Dorsolateral prefrontal cortex (tissue), 122 donors: ENCODE measurements at places on chromosomes 16 and 17.

- peak; percentile 26 for DNase-seq
These were observed at the start of gene FZD2 for GRCh38 chr17:44556832-44557606. Gene FZD2 (plus strand): TSS chr17:44557484. CDS start chr17:44557689, 205 bp downstream.

DNA sequence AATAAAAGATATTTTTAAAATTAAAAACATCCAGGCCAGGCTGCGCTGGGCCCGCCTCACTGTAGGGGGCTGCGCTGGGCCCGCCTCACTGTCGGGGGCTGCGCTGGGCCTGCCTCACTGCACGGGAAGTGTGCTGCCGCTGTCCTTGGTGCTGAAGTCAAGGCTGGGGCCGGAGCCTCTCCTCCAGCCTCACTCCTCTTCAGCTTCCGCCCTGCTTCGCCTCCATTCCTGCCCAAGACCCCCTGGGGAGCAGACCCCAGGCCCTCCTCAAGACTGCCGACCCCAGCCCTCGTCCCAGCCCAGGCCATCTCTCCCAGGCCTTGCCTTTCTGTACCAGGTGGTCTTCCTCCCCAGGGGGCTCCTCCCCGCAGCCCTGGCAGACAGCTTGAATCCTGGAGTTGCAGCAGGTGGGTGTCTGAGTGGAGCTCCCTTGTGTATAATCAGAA, 26.2 kb downstream of the ENDOV start:
- no peak for DNase-seq

- DNase-seq, result no peak
These were observed 31.9 kb downstream of the USP22 start for GRCh38 chr17:21010705-21011596.

DNA sequence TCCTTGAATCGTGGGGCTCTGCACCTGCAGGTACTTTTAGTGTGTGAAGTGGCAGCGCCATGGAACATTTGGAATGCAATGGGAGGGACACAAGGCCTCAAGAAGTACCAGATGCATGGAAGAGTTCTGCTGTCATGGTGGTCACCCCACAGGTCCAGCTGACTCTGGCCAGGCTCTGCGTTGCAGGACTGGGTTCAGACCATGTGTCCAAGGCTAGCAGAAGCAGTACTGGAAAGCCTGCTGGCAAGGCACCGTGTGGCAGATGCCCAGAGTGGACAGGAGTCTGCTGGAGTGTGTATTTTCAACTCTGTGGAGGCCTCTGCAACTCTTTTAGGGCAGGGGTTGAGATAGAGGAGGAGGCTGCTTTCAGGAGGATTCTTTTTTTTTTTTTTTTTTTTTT, 2.1 kb downstream of the PIPOX start:
- DNase-seq, result no peak

DNA sequence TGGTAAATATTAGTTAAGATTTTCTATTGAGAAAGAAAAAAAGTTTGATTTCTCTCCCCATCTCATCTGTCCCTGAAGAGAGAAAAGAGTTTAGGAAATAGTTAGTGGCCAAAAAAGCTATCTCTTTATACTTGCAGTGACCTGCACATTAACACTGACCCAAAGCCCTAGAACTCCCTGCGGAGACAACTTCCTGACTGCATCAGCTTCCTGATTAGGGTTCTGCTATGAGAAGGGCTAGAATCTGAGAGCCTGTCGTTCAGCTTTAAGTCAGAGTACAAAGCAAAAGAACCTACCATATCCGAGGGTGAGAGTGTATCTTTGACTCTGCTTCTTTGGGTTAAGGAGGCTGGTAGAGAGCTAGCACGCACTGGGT, 24.7 kb downstream of the LIMD2 start:
- no peak for DNase-seq

DNA sequence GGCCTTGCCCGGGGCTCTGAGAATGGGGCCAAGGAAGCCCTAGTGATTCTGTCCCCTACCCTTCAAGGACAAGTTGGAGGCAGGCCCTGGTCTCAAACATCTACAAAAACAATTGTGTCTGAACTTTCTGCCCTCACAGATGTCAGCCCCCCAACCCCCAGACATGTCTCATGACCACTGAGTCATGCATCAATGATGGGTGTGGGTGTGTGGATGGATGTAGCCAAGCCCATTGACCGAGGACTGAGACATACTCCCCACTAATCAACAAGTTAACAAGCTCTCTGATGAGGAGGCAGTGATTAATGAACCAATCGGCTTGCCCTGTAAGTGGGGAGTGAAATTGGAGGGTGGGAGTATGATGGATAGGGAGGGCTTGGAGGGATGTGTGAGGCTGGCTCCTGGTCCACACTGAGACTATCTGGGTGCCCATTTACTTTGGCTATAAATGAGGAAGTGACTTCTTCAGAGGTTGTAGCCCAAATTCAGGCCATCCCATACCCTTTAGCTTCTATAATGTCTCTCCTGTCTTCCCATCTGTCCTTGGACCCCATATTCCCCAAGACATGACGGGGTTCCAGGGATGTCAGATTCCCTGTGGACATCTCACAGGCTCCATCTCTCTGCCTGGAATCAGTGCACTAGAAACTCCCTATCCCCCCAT, 97.1 kb upstream of the TMEM97 start:
- no peak for DNase-seq

DNA sequence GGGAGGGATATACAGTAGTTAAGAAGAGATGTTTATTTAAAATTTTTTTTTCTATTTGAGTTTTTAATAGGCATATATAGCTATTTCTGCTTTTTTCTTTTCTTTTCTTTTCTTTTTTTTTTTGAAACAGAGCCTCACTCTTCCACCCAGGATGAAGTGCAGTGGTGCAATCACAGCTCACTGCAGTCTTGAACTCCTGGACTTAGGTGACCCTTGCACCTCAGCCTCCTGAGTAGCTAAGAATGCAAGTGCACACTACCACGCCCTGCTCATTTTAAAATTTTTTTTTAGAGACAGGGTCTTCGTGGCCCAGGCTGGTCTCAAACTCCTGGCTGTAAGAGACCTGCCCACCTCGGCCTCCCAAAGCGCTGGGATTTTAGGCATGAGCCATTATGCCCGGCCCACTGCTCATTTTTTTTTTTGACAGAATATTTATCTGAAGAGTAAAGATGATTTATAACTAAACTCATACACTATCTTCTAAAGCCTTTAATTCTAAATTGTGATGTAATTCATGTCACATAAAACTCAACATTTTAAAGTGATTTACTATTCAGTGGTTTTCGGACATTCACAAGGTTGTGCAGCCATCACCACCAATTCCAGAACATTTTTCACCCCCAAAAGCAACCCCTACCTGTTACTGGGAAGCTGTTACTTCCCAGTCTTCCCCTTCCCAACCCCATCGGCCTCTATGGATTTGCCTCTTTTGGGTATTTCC, 106.0 kb downstream of the VPS53 start:
- DNase-seq, result no peak

DNA sequence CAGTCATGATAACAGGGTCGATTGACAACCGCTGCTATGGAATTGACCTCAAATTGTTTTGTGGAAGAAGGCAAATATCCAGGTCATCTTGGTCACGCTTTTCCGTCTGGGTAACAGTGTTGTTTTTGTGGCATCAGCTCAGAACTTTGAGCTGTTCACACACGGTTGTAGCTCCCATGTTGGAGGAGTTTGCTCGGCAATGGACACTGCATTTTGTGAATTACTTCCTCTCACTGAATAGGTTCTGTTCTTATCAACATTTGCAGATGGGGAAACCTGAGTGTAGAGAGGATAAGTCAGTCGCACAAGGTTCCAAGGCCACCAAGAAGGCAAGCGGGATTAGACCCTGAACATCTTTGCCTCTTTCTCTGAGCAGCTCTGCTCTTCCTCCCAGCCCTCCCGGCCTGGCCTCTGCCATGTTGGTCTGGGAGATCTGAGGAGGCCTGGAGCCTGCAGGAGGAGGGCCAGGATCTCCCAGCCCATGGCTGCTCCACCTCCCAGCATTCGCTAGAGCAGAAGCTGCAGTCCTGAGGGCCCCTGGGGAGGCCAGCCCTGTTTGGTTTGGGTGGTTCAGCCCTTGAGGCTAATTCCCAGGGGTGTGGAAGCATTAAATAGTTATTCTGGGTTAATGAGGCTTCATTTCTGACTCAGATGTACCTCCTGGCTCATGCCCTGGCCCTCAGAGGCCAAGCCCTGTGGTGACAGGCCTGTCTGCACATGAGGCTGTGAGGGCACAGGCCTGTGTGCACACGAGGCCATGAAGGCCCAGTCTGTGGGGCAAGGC, 154.1 kb upstream of the PLCG2 start:
- no peak for DNase-seq

DNA sequence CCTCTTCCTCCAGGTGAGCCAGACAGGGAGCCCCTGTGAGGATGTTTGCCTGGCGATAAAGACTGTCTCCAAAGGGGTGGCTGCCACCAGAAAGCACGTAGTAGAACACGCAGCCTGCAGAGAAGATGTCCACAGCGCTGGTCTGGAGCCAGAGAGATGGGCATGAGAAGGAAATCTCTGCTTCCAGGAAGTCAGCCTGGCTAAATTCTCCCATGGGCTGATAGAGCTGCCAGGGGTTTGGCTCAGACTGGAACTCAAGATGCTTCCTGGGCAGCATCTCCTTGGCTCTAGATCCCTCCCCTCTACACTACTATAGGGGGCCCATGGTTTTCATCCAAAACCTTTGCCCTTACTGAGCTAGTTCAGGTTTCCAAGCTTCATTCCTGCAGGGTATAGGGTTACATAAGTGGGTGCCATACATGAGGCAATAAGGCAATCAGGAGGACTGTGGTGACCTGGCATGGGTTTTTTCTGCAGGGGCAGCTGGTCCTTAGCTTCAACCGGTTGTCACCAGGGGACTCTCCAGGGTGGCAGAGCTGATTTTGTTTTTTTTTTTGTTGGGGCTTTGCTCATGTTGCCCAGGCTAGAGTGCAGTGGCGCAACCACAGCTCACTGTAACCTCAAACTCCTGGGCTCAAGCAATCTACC, 13.6 kb downstream of the PLK1 start:
- DNase-seq, result no peak

DNA sequence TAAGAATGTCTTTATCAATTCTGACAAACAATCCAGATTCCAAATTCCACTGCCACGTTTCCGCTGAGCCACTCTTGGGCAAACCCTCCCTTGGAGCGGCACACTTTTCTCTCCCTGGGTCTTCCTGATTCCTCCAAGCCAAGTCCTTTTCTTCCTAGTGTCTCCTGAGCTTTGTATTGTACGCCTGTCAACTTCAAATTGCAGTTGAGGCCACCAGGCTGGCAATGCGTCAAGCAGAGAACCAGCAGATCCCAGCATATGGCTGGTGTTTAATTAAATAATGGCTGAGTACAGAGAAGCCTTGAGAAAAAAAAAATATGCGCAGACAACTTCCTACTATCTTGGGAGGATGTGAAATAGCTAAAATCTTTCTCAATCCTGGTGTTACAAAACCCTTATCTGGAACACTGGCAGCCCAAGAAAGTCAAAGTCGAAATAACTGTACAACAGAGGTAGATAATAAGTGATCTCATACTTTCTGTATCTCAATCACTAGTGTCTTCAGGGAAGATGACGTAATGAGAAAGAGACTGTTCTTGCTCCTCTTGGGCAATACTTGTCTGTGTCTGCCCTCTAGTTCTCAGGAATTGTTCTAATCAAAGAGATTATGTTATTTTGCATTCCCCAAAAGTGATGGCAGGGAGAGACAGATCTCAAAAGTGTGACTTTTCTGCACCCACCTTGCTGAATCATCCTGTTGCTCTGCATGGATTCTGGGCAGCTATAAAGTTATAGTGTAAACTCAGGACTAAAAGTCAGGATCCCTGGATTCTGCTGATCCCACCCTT, 15.0 kb downstream of the SMIM36 start:
- no peak for DNase-seq

GRCh38 chr16:11157143-11157542, 98.9 kb downstream of the SOCS1 start:
- no peak for DNase-seq

DNA sequence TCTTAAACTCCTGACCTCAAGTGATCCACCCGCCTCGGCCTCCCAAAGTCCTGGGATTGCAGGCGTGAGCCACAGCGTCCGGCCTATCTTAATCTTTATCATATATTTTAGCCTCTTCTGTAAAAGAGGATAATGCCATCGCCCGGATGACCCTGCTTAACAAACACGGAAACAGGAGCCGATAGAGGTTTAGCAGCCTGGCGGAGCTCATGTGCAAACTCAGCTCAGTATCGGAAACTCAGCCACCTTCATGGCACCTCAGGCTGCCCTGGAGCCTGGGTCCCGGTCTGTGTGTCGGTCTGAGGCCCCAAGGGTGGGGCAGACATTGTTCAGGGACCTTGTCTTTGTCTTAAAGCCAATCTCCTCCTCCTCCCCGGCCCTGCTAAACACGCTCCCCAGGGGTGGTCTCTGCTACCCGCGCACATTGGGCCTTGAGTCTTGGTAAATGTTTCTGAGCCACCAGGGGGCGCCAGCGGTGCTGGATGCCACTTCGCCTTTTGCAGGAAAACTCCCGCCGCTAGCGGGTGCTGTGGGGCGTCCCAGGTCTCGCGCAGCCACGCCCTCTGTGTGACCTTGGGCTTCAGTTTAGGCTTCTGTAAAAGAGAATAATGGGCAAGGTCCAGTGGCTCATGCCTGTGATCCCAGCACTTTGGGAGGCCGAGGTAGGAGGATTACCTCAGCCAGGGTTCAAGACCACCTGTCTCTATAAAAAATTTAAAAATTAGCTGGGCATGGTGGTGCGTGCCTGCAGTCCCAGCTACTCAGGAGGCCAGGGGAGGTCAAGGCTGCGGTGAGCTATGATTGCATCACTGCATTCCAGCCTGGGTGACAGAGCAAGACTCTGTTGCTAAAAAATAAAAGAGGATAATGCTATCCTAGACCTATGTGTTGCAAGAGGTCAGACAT, 2.7 kb downstream of the CETP start:
- peak; percentile 72 for DNase-seq

- DNase-seq, result no peak
These were observed 635 bp upstream of the FA2H start for GRCh38 chr16:74775255-74775654.

DNA sequence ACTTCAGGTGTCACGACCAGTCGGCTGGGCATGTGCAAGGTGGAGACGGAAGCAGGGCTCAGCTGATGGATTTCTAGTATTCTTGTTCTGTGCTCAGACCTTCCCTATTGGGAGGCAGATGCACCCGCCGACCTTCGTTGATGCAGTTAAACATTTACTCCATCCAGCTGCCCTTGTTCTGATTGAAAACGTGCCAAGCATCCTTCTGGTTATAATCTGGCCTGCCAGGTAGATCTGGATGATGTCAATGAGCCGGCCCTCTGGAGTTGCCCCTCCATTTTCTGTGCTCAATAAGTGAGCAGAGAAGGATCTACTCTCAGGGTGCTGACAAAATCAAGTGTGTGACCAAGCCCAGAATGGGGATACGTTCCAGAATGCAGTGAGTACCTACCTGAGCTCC, 38.3 kb downstream of the CCDC182 start:
- no peak for DNase-seq

GRCh38 chr17:79301469-79301868, 226.8 kb downstream of the ENGASE start:
- DNase-seq, result no peak
